DMS 273 treated with DMSO at 0.1 percent for 48 hours (cell line): ENCODE measurements at places on chromosomes 2 and 18.
A peak's percentile ranks its signal among the peaks of the same experiment; 100 is the strongest.

- DNase-seq, result no peak
Measured at GRCh38 chr2:2328848-2329247, 2.2 kb downstream of the MYT1L start.

GRCh38 chr2:30372826-30373225, 74.2 kb upstream of the LCLAT1 start:
- no peak for DNase-seq

DNA sequence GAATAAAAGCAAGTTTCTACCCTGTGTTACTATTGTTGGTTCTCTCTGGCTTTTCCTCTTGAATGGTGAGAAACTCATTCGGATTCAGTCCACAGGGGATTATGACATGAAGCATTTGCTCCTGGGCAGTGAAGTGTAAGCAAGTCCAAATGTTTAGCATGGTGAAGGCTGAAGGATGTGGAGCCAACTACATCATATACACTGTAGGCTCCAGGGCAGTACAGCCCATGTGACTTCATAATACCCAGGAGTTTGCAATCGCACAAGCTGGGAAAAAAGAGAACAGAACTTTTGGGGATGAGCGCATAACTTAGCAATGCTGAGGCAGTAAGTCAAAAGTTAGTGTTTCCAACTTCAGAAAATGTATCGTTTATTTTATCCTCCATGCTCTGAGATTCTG, 695.7 kb upstream of the POU3F3 start:
- DNase-seq, result peak; percentile 13

- DNase-seq, result no peak
Measured at GRCh38 chr2:29192526-29192925, 77.3 kb downstream of the CLIP4 start.

DNA sequence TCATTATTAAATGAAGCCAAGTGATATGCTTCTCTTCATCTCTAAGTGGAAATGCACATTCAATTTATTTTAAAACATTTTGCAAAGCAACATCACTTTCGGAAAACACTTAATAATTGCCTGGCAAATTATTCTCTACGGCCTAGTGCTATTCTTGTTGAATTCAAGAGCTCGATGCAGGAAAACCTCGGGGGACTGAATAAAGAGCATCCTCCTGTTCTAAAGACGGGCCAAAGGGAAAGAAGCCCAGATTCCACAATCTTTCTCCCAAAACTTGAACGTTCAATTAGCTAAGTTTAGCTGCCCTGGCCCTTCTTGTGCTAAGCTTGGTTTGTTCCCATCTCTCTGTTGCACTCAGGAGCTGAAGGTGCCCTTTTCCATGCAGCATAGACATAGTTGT, 23.2 kb upstream of the SEH1L start:
- DNase-seq, result no peak

DNA sequence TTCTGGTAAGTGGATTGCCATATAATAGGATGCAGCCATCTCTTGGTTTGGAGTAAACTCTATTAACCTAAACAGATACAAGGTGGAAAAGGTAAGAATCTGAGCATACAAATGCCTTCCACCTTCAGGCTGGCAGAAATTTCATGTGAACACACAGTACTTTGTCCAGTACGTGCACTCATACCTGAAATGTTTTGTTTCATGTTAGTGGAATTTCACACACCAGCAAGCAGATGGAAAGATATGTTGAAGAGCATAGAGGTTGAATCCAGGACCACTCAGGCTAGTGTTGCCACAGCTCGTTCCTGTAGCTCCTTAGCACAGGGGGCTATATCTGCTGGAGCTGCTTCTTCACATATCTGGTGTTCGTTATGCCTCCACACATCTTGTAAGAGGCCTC, 34.0 kb downstream of the CRIM1 start:
- no peak for DNase-seq

- no peak for DNase-seq
Measured at GRCh38 chr18:2485983-2486382, 85.3 kb downstream of the METTL4 start.

GRCh38 chr2:219289537-219290361, 10.6 kb downstream of the DNAJB2 start:
- DNase-seq, result peak; percentile 70

GRCh38 chr2:237574894-237575868, 8.8 kb downstream of the PRLH start:
- no peak for DNase-seq

GRCh38 chr2:26477126-26477910, 606 bp downstream of the OTOF start:
- DNase-seq, result no peak

DNA sequence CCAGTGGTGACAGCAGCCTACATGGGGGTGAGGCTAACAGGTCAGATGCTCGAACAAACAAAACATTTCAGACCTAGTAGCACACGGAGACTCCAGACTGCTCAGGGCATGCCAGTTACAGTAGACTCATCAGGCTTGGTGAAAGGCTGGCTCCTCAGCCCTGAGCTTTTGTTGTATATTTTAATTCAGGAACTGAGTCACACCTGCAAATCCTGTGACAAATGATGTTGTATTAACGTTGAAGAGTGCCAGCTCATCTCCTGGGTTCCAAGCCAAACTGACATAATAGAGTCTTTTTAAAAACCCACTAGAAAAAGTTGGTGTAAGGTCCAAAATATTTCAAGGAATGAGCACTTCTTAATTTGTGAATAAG, 65.3 kb downstream of the C1D start:
- no peak for DNase-seq

DNA sequence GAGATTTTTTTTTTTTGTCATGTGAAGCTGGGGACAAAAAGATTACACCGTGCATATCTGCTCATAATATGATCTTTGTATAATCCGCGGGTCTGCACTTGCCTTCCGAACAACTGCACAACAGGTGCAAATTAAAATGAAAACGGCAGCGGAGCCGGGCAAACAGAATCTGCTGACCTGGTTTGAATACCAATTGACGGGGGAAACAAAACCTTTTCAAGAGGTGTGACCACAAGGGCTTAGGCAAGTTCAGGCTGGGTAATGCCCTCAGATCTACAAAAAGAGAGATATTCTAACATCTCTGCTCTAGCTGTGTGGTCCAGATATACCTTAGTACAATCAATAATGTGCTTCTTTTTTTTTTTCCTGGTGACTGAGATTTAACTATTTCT, 88.5 kb downstream of the ZEB2 start:
- no peak for DNase-seq

GRCh38 chr2:82752396-82752795, 1706.7 kb downstream of the SUCLG1 start:
- DNase-seq, result no peak

DNA sequence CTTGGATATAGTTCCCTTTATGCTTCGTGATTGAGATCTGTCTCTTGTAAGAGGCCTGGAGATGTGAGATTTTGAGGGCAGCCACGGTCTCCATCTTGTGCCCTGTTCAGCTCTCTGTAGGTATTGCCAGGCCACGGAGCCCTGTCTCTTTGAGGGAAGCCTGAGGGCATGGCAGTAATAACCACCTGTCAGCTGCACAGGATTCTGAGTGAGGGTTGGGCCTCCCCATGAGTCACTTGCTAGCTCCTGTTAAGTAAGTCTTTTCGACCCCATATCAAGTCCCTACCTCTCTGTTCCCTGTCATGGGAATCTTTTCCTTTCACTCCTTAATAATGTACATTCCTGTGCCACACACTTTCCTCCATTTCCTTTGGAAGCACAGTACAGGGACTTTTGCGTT, 20.4 kb downstream of the LYPD6B start:
- DNase-seq, result no peak

DNA sequence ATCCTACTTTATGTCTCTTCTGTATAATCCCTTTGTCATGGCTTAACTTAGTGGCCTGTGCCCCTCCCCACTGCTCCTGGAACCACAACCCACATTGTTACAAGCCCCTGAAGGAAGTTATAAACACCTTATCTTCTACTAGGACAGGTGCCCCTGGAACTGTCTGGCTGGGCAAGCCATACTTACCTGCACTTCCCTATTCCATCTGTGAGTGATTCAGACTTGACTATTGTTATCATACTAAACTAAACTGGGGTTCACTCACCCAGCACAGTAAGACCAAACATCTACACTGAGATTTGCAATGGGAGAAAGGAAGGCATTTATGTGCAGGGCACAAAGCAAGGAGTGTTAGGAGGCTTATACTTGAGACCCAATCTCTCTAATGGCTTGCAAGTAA, 3.7 kb upstream of the UGT1A6 start:
- DNase-seq, result no peak

GRCh38 chr18:27004056-27004829, 138.7 kb upstream of the AQP4 start:
- DNase-seq, result no peak

DNA sequence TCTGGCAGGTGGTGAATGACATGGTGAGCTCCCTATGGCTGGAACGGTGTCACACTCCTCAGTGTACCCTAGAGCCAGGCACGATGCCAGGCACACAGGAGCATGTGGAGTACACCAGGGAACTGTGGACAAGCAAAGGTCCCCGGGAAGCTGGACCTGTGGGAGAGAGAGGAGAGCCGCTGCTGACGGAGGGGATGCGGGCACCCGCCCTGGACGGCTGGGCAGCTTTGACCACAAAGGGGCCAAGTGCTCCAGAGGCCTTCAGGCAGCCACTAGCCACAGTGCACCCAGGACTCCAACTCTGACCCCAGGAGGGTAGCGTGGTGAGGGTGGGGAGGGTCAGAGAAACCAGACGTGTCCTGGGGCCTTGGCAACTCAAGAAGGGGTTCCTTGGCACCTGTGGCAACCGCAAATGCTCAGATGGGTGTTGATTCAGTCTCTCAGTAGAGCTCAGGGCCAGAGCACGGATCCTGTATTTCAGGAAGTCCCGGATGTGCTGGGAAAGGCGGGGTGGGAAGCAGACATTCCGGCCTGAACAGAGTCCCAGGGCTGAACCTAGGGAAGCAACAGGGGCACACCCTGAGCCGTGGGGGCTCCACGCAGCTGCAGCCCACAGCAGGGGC, 2.3 kb upstream of the MAB21L4 start:
- no peak for DNase-seq

DNA sequence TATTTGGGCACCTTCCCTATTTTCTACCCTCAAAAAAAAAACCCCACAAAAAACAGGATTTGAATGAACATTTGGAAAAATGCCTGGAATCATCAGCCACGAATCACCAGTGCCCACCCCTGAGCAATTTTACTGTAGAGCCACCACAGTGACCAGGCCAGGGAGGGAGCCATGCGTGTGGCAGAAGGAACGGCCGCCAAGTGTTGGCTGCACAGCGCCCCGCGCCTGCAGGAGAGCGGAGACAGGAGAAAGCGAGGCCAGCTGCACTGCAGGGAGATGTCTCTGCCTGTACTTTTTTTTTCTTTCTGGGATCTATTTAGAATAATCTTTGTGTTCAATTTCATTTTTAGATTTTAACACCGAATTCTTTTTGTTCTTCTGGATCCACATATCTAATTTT, 269.3 kb upstream of the RAB12 start:
- DNase-seq, result no peak

DNA sequence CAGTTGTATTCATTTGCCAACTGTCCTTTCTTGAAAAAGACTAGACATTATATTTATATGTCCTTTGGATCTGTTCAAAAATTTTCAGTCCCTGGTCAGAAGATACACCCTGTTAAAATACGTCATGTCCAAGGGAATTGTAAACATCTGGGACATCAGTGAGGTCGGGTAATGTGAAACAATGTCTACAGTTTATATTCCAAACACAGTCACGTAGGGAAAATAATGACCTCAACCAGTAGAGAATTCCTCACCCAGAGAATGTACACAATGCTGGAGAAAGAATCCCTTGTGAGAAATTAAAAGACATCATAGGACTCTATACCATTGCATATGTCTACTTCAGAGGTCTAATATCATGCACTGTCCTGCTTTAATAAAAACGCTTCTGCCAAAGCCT, 888.0 kb upstream of the CHAC2 start:
- no peak for DNase-seq

GRCh38 chr2:154261473-154262027, 389.8 kb downstream of the GALNT13 start:
- no peak for DNase-seq

GRCh38 chr2:233075141-233075965, 15.2 kb downstream of the INPP5D start:
- DNase-seq, result no peak

DNA sequence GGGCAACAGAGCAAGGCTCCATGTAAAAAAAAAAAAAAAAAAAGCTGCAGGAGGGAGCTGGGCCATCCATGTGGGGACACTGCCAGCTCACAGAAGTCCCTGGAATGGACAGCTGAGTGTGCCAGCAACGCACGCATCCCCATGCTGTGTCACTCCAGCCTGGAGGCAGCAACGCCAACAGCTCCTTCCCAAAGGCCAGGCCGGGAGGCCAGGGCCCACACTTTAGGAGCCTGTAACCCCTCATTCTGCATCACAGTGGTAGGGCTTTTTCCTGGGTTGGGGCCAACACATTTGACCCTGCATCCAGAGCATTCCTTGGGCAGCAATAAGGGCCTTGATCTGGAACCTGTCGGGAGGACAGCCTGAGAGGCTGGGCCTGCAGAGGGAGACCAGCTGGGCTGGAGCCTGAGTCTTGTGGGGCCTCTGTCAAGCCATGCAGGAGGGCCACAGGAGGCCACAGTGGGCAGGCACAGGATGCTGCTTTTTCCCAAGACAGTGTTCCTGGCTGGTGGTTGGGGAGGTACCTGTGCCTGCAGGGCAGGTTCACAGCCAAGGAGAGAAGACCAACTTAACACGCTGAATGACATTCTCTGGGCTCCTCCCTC, 16.8 kb upstream of the KCNK3 start:
- no peak for DNase-seq

- no peak for DNase-seq
Measured at GRCh38 chr2:22375096-22375495, 1009.9 kb upstream of the KLHL29 start.

- no peak for DNase-seq
Measured at GRCh38 chr2:151260573-151261230, 961 bp downstream of the RBM43 start.

- DNase-seq, result no peak
Measured at GRCh38 chr2:147076634-147077033, 768.2 kb upstream of the ACVR2A start.

DNA sequence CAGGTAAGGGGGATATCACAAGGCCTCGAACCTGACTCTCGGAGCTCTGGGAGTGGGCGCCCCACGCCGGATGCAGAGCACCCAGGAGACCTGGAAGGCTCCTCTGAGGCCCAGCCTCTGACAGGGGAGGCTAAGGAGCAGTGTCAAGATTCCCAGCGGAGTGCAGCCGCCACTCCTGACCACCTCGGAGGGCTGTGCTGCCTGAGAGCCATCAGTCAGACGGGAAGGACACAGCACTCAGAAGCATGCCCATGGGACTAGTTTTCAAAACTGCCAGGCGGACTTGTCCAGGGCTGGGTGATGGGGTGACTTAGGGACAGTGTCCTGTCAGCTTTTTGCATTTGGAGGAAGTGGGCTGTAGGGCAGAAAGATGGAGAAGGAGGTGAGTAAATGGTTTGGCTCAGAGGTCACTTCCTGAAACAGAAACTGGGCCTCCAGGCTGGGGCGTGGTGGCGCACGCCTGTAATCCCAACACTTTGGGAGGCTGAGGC, 34.6 kb upstream of the B3GNT7 start:
- DNase-seq, result no peak
